ENCODE measurements at places on chromosomes 6 and 20.

GRCh38 chr20:53712212-53712977, 118.8 kb upstream of the ZNF217 start:
- no peak for DNase-seq

DNA sequence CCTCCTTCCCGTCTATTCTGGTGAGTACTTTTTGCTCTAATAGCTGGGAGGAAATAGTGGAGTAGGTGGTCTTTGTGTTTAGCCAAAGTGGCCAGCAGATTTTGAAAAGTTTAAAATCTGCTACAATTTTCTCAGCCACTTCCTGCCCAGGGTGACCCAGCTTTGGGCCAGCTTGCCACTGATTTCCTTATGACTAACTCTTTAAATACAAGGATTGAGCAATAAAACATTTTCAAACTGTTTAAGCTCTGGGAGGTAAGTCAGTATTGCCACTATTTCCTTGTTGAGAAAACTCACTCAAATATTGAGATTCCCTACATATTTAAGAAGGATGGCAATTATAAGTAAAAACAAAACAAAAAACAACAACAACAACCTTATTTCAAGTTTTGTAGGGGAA, 54.5 kb downstream of the TRMT11 start:
- peak; percentile 14 for DNase-seq

GRCh38 chr6:57324538-57324937, 7.1 kb downstream of the PRIM2 start:
- DNase-seq, result no peak

DNA sequence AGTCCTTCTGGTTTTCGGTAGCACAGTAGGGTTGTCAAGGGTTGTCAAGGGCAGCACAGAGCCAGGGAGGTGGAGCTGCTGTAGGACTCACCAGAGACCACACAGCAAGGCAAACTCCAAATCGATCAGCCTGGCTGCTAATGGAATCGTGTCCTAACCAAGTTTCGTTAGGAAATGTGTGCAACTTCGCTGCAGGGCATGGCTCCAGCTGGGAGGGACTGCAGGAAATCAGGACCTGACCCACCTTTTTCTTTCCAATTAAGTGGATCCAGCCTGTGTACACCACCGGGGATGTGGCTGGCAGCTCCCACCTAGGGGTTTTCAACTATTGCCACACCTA, 251.7 kb upstream of the QKI start:
- DNase-seq, result no peak

- no peak for DNase-seq
Observed at GRCh38 chr6:79134699-79135474, 56.8 kb upstream of the PHIP start.

DNA sequence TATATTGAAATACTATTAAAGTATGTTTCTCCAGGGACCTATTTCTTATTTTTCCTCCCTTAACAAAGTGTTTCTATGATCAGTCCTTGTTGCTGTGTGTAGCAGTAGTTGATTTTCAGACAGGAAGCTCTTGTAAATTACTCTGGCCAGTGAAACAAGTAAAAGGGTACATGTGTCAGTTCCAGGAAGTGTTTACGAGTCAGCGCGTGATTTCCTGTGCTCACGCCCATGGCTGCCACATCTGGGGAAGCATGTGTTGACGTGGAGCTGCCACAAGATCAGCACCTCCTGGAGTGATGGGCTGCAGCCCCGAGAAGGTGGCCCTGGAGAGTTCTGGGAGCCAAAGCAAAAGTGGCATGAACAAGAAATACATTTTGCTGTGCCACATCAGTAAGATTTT, 38.6 kb upstream of the GGTLC1 start:
- DNase-seq, result no peak

DNA sequence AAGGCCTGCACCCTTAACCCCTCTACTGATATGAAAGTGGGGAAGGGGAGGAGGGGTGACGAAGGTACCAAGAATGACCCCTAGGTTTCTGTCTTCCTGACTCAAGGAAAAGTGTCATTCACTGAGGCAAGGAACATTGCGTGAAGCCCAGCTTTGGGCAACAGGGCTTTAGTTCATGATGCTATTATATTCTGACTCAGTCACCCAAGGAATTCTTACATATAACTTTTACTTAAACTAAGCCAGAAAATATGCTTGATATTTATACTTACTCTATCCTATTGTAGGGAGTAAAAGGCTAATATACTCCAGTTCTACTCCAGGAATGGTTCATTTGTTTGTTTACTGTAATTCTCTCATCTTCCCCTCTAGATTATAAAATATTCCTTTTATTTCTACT, 60.5 kb downstream of the DOP1A start:
- no peak for DNase-seq

DNA sequence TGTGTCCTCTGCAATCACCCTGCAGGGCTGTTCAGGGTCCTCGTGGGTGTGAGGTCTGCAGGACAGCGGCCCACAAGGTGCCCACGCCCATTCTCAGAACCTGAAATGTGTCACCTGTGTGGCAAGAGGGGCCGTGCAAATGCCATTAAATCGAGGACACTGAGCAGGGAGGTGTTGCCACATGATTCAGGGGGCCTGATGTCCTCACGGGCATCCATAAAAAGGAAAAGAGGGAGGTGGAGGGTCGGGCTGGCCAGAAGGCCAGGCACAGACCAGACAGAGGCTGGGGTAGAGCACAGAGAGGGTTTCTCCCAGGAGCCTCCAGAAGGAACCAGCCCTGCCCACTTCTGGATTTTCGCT, 239.6 kb downstream of the ERMARD start:
- no peak for DNase-seq

DNA sequence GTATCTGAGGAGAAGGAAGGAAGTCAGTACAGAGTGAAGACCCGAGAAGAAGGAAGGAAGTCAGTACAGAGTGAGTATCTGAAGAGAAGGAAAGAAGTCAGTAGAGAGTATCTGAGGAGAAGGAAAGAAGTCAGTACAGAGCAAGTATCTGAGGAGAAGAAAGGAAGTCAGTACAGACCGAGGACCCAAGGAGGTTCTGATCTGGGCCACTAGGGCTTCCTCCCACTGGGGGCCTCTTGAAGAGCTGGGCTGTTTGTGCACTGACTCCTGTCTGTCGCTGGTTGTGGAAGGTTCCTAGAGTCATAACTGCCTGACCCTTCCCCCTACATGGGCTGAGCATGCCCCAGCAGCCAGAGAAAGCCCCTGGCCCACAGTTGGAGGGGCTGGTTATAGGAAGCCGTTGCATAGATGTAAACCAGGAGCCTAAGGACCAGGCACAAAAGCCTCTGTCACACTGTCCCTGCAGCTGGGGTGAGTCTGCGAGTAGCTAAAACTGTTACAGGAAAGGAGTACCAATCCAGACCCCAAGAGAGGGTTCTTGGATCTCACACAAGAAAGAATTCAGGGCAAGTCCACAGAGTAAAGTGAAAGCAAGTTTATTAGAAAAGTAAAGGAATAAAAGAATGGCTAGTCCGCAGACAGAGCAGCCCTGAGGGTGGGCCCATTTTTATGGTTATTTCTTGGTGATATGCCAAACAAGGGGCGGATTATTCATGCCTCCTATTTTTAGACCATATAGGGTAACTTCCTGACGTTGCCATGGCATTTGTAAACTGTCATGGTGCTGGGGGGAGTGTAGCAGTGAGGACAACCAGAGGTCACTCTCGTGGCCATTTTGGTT, 395.9 kb downstream of the PREX1 start:
- DNase-seq, result no peak

- no peak for DNase-seq
Observed at GRCh38 chr20:3923818-3924217, 34.6 kb downstream of the PANK2 start.

DNA sequence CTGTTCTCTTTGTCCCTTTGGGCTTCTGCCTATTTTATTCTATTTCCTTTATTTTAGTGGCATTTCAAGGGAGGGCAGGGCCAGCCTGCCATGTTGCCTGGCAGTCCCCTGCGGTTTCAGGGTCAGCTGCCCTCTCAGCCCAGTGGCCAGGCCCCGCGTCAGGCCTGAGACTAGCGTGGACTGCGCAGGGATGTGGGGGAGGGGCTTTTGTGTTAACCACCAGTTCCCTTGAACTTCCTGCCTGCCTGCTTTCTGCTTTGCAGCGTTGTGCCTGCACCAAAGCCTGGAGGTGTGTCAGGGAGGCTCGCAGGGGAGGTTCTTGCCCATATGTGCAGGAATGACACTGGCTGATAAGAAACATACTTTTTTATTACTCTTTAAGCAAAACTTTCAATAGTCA, 157.6 kb downstream of the SLC35B3 start:
- no peak for DNase-seq

DNA sequence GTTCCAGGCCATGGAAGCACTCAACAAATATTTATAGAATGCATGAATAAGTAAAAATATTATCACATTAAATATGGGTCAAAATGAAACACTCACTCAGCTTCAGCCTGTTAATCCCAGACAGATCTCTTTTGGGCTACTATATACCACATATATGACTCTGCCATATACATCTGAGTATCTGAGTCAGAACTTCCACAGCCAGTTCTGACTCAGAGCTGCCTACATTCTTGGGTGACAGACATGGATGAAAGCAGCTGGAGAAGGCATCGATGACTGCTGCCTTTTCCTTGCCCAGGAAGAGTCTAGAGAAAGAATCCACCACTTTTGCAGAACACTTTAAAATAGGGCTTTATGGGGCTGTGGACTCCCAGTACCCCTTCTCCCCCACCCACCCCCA, 11.5 kb upstream of the PDYN start:
- no peak for DNase-seq

DNA sequence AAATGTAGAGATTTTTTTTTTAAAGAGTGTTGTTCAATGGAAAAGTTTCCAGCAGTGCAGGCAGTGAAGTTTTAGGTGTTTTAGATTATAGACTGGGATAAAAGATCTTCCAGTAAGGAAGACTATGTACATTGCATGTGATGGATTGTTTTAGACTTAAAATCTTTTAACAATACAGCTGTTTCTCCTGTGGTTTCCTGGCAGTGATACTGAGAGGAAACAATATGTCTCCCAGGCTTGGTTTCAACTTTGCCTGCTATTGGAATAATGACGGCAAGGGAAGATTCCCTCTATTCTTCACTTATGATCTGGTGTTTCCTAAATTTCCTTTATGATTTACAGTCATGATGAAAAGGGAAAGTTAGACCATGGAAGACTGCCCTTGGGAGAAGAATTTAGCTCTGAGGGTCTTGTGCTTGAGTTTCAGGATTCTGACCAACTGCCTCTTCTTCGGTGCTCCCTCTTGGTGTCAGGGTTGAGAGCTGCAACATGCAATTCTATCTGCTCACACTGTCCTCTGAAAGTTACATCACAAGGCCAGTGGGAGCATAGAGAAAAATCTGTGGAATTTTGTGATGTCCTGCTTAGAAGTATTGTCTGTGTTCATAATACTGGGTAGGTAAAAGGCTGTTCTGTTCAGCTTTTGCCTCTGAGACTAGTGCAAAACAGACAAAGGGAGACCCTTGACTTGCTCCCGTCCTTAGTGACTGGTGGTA, 262.8 kb upstream of the MAN1A1 start:
- DNase-seq, result no peak

- DNase-seq, result peak; percentile 53
Observed at GRCh38 chr20:17856024-17856564, 112.5 kb downstream of the SNX5 start.

DNA sequence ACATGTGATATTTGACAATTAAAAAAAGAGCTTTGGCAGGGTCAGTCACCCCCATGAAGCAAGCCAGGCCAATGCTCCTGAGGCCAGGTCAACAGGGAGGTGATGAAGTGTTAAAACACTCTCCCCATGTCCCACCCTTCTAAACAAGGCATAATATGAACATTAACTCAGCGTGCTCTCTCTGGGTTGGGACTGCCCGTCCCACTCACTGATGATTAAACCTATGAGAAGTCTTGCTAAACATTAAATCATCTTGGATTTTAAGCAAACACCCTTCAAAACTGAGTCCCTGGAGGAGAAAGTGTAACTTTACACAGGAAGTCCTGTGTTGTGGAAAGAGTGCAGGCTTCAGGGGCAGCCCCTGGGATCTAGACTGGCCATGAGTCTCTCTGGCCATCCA, 558.5 kb downstream of the CD83 start:
- DNase-seq, result no peak

- DNase-seq, result no peak
Observed at GRCh38 chr6:168599769-168600330, 158.9 kb downstream of the SMOC2 start.

DNA sequence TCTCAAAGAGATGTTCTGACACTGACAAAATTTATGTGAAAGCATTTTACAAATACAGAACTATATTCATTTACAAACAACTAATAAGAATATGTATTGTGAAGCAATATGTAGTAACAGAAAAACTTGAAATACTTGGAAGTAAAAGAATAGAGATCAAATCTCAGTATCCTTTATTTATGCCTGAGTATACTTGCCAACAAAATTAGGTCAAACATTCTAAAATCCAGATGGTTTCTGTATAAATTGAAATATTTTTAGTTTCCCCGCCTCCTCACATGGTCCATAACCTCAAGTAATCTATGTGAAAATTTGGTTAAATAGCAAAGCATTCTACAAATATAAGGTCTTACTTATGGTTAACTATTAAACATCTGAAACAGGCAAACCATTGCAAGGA, 545.4 kb downstream of the EYS start:
- DNase-seq, result no peak

DNA sequence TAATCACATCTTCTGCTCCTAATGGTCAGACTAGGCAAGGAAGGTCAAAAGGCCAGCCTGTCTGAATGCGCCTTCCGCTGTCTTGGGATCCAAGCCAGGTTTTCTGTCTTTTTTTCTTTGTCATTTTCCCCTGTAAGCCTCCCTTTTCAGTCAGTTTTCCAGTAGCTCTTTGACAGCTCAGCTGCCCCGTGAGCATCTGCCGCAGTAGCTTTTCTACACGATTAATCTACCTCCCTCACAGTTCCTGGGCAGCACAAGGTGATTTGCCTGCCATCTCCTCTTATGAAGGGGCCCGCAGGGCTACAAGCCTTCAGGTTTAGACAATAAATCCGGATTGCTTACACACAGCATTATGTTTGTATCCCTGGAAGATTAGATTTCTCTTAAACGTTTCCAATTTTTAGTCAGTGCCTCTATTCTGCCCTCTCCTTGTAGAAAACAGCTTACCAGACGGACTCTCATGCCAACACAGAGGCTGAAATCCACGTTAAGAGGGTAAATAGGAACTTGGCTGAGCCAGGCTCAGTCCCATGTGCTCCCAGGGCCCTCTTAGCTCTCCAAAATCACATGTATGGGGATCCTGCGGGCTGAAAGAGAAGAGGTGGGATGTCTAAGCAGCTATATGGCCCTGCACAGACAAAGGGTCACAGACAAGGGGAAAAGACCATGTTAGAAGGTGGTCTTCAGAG, 77.2 kb downstream of the LY86 start:
- DNase-seq, result no peak

GRCh38 chr20:24662752-24663365, 193.4 kb downstream of the SYNDIG1 start:
- no peak for DNase-seq

GRCh38 chr6:105178636-105179035, 1.2 kb downstream of the POPDC3 start:
- no peak for DNase-seq

Data from urothelium cell line (cell line).